ENCODE measurements at places on chromosomes 4 and X.

DNA sequence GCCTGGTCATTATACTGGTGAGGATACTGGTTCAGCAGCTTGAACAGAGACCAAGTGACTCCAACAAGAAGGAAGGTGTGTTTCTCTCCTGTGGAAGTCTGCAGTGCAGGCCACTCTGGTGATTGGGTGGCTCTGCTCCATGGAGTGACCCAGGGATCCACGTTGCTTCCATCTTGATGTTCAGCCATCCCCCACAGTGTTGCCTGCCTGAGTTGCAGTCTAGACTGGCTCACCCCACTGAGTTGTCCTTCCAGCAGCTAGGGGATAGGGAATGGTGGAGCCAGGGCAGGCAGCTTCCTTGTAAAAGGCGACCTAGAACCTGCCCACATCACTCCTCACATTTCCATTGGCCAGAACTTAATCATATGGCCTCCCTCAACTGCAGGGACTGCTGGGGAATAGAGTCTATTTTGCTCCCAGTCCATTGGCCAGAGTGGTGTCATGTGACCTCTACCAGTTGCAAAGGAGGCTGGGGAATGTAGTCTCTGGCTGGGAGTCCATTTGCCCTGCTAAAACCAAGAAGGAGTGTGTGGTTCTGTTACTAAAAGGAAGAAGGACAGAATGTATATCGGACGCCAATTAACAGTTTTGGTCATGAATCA lies 8.0 kb downstream of the MAN2B2 start:
- DNase-seq = no peak
- no peak overlapping the region for H3K27ac ChIP-seq
- H3K4me1 ChIP-seq = no peaks in the 10 kb centered on the region
- no peak overlapping the region for H3K4me3 ChIP-seq
- H3K36me3 ChIP-seq = peaks cover 38% of the 10 kb centered on the region

GRCh38 chrX:101025126-101025525 lies 26.8 kb downstream of the TRMT2B start:
- no peak for DNase-seq
- peaks cover 5% of the 10 kb centered on the region for H3K36me3 ChIP-seq
- H3K27me3 ChIP-seq = no peaks in the 10 kb centered on the region
- H3K4me1 ChIP-seq = no peaks in the 10 kb centered on the region

DNA sequence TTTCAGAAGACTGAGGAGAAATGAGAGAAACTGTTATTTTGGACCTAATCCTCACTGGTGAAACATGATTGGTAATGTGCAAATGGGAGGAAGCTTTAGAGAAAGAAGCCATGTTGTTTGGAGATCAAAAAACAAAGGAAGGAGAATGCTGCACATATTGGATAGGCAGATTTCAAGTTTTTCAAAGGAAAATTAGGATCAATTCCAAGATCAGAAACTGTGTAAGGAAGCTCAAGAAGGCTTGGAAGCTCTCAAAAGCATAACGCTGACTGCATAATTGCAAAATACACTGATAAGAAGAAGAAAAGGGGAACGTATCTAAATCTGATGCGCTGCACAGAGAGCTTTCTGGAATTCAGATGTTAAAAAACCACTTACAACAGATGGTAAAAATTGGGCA lies 34.6 kb downstream of the KLHL15 start:
- H3K4me1 ChIP-seq = no peaks in the 10 kb centered on the region
- H3K27me3 ChIP-seq = no peaks in the 10 kb centered on the region
- H3K27ac ChIP-seq = no peak overlapping the region
- DNase-seq = no peak

- no peak for DNase-seq
- H3K27me3 ChIP-seq = no peaks in the 10 kb centered on the region
- no peaks in the 10 kb centered on the region for H3K4me1 ChIP-seq
- H3K4me3 ChIP-seq = no peak overlapping the region
Measured at GRCh38 chrX:123308658-123309057, 124.6 kb downstream of the GRIA3 start.

DNA sequence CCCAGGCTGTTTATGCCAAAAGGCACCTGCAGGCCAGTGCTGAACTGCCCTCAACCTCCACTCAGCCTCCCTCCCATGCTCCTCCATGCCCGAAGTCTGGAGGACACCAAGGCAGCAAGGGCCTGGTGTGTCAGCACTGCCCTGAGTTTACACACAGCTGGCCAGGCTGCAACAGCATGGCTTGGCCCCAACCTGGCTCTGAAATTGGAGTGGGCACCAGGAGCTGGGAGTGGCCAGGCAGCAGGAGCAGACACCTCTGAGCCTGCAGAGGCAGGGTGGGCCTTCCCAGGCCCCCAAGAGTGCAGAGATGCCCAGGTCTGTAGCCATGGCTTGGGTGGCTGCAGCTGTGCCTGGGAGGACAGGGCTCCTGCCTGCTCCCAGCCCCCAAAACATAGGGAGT lies 571.2 kb upstream of the ACTRT1 start:
- H3K36me3 ChIP-seq = no peaks in the 10 kb centered on the region
- H3K27ac ChIP-seq = no peak overlapping the region
- no peak overlapping the region for H3K4me3 ChIP-seq
- no peak for DNase-seq

DNA sequence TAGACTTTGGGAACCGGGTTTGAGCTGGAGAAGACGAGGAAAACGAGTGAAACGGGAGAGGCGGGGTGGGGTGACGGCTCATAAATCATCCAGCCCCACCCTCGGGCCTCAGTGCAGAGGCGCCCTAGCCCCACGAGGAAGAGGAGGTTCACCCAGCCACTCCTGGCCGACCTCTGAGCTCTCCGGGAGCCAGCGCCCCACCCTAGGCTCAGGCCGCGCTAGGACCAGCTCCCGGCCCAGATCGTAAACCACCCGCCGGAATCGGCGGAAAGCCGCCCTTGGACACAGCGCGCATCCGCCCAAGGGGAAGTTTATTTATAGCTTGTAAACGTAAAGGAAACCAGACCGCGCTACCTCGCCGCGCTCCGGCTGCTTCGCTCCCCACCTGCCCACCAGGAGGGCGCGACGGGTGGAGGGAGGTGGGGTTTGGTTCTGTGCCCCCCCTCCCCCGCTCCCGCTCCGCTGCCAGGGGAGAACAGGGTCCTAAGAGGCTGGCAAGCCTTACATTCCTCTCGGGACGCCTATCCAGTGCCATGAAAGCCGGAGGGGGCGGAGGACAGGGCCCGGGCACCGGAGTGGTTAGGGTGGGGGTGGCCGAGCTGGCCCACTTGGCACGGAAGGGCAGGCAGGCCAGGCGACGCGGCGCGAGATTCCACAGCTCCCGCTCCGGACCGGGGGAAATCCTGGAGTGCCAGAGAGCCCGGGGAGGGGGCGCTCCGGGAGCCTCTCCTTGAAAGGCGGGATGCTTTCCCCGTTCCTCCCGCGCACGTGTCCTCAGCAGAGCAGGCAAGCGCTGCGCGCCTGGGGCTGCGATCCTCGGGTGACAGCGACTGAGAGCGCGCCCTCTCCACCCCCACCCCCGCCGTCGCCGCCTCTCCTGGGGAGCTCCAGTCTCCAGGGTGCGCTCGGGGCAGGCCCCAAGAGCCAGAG lies 84.2 kb downstream of the BCOR start:
- H3K27ac ChIP-seq = peak overlapping the region; percentile 97
- no peaks in the 10 kb centered on the region for H3K36me3 ChIP-seq
- H3K27me3 ChIP-seq = peaks cover 10% of the 10 kb centered on the region
- peak overlapping the region; percentile 67 for H3K4me3 ChIP-seq
- no peak for DNase-seq

- no peaks in the 10 kb centered on the region for H3K4me1 ChIP-seq
- H3K27me3 ChIP-seq = no peaks in the 10 kb centered on the region
- no peak for DNase-seq
- no peak overlapping the region for H3K4me3 ChIP-seq
- no peak overlapping the region for H3K27ac ChIP-seq
Measured at GRCh38 chr4:114811564-114812301, 213.1 kb downstream of the UGT8 start.

- H3K4me3 ChIP-seq = no peak overlapping the region
- no peak overlapping the region for H3K27ac ChIP-seq
- H3K36me3 ChIP-seq = no peaks in the 10 kb centered on the region
Measured at GRCh38 chrX:115390078-115390477, 100.6 kb downstream of the LUZP4 start.

GRCh38 chr4:39303871-39304270 lies 62.3 kb downstream of the RFC1 start:
- no peak overlapping the region for H3K4me3 ChIP-seq
- H3K27ac ChIP-seq = no peak overlapping the region
- H3K36me3 ChIP-seq = peaks cover 32% of the 10 kb centered on the region

DNA sequence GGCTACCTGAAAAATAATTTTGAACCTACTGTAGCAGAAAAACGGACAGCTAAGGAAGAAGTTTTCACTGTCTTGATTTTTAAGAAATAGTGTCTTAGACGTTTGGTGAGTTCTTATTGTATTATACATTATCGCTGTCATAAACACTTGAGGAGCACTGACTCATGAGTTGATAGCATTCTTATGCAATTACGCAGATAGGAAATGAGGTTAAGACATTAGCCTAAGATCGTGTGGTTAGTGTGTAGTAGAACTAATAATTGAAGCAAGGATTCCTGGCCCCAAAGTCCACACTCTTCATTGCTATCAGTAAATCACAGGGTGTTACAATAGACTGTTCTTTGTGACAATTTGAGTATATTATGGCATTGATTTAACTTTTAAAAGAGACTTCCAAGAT lies 238.1 kb downstream of the ARAP2 start:
- H3K36me3 ChIP-seq = no peaks in the 10 kb centered on the region
- no peaks in the 10 kb centered on the region for H3K4me1 ChIP-seq
- no peak for DNase-seq
- H3K4me3 ChIP-seq = no peak overlapping the region
- H3K27me3 ChIP-seq = no peaks in the 10 kb centered on the region
- no peak overlapping the region for H3K27ac ChIP-seq

GRCh38 chr4:173934933-173935620 lies 348.4 kb downstream of the FBXO8 start:
- no peak overlapping the region for H3K4me3 ChIP-seq
- no peaks in the 10 kb centered on the region for H3K27me3 ChIP-seq
- no peaks in the 10 kb centered on the region for H3K36me3 ChIP-seq
- H3K4me1 ChIP-seq = peaks cover 8% of the 10 kb centered on the region
- no peak for DNase-seq

DNA sequence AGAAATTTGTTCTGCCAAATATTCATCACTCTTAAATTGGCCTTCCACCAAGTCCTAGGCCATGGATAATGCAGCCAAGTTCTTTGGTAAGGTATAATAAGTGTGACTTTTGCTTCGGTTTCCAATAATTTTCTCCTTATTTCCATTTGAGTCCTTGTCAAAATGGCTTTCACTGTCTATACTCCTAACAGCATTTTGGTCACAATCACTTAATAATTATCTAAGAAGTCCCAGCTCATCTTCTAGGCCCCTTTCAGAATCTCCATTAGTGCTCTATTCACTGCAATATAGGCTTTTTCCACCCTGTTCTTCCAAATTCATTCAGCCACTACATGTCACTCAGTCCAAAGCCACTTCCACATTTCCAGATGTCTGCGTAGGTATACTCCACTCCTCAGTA lies 51.0 kb upstream of the SPIN4 start:
- no peaks in the 10 kb centered on the region for H3K27me3 ChIP-seq
- no peaks in the 10 kb centered on the region for H3K4me1 ChIP-seq
- no peak overlapping the region for H3K4me3 ChIP-seq
- H3K27ac ChIP-seq = no peak overlapping the region

DNA sequence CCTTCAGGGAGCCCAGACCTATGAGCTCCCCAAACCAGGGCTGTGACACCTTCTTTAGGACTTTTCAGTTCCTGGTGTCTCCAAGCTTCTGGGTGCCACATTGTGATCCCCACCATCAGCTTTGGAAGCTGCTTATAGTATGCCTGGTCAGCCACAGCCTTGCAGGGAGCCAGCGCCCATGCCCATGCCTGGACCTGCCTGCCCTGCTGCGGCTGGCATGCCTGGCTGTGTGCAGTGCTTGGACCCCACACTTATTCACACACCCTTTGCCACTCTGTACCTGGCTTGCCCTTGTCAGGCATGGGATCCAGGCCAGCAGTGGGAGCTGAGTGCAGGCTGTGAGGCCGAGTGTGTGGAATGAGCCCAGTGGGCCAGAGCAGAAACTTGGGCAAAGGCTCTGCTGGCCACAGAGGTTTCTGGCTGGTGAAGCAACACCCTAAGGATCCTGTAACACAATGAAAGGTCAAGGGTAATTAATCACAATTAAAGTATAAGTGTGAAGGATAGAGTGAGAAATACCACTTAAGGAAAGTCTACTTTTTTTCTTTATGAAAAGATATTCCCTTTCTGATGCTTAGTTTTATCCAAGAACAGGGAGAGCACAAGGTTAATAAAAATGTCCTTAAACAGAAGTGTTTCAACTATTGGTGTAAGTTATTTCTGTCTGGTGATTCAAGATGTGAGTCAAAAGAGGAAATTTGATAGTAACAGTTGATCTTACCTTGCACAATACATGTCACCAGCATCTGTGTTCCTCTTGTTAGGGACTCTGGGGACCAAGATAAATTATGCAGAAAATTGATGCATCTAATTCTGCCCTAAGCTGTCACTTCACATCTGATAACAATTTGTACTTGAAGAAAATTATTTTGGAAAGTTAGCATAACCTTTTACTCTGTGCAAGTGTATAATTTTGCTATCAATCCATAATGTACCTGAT lies 161.8 kb downstream of the FAM47A start:
- H3K36me3 ChIP-seq = no peaks in the 10 kb centered on the region
- H3K27me3 ChIP-seq = no peaks in the 10 kb centered on the region
- no peaks in the 10 kb centered on the region for H3K4me1 ChIP-seq
- no peak for DNase-seq
- no peak overlapping the region for H3K4me3 ChIP-seq

- H3K27ac ChIP-seq = no peak overlapping the region
- no peak overlapping the region for H3K4me3 ChIP-seq
- H3K36me3 ChIP-seq = no peaks in the 10 kb centered on the region
- no peaks in the 10 kb centered on the region for H3K27me3 ChIP-seq
- DNase-seq = no peak
- H3K4me1 ChIP-seq = no peaks in the 10 kb centered on the region
Measured at GRCh38 chr4:19455196-19455595, 796.5 kb upstream of the SLIT2 start.

DNA sequence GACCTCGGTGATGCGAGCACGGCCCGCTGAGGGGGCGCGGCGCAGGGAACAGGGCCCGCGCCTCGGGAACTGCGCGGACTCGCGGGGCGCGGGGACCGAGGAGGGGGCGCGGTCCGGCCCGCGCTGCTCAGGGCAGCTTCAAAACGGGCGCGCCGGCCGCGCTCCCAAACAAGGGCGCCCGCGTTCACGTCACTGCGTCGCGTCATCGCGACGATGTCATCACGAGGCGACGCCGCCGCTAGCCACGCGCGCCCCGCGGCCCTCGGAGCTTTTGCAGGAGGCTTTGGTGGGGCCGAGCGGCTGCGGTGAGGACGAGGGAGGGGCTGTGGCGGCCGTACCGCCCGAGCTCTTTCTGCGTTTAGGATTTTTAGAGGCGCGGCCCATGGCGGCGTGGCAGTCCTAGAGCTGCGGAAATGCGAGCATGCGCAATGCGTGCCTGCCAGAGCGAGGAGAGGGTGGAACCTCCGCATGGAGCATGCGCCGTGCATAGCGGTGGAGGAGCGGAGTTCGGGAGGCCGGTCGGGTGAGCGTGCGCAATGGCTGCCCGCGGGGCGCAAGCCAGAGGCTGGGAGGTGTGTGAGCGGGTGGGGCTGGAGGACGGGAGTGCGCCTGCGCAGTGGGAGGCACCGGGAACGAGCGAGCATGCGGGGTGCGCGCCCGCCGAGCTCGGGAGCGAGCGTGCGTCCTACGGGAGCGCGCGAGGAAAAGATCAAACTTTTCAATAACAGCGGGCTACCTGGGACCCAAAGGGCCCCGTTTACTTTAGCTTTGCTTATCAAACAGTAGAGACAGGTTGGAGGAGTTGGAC lies at the start of gene PPP2R3B:
Gene PPP2R3B, minus strand, starts transcription at position 140 of the 808 bp plus-strand sequence. CDS start 216 bp downstream, outside the sequence.
- DNase-seq = peak; percentile 91
- peaks cover 5% of the 10 kb centered on the region for H3K4me1 ChIP-seq
- peak within 1 kb of the TSS; percentile 99 for H3K27ac ChIP-seq
- no peaks in the 10 kb centered on the region for H3K27me3 ChIP-seq
- no peaks in the 10 kb centered on the region for H3K36me3 ChIP-seq
